Activated naive CD4-positive, alpha-beta T cell treated with anti-CD3 and anti-CD28 coated beads, Interleukin-2, amount 10 ng/mL, durations not matched to agents 7 days and 5 days (primary cell): ENCODE measurements at places on chromosomes 12 and 14.

- no peak for DNase-seq
Observed at GRCh38 chr14:92880351-92880750, 42.6 kb upstream of the CHGA start.

DNA sequence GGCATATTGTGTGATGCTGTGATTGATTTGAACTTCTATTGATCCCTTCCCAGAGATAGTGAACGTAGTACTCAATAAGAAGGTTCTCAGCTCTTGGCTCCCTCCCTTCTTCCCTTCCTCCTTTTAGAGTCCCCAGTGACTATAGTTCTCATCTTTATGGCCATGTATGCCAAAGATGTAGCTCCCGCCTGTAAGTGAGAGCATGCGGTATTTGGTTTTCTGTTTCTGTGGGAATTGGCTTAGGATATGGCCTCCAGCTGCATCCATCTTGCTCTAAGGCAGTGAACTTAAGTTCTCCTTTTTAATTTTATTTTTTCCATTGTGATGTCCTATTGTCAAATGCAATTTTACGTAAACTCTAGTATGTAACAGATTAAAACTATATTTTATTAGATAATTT is 109.5 kb downstream of the AEBP2 start:
- DNase-seq, result no peak

DNA sequence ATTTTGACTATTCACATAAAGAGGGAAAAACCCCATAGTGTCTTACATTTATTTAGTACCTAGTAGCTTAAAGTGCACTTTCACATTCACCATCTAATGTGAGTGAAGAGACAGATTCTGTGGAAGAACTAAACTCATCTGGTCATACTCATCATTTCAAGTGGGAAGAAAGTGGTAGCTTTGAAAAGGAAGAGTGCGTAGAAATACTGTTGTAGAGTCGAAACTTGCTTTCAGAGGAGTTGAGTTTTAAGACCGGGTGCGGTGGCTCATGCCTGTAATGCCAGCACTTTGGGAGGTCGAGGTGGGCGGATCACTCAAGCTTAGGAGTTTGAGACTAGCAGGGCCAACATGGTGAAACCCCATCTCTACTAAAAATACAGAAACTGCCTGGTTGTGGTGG is 222.2 kb downstream of the ERC1 start:
- DNase-seq, result no peak

GRCh38 chr14:84819528-84819927 is 710.4 kb upstream of the FLRT2 start:
- no peak for DNase-seq

GRCh38 chr14:88835661-88836060 is 11.2 kb downstream of the TTC8 start:
- no peak for DNase-seq

DNA sequence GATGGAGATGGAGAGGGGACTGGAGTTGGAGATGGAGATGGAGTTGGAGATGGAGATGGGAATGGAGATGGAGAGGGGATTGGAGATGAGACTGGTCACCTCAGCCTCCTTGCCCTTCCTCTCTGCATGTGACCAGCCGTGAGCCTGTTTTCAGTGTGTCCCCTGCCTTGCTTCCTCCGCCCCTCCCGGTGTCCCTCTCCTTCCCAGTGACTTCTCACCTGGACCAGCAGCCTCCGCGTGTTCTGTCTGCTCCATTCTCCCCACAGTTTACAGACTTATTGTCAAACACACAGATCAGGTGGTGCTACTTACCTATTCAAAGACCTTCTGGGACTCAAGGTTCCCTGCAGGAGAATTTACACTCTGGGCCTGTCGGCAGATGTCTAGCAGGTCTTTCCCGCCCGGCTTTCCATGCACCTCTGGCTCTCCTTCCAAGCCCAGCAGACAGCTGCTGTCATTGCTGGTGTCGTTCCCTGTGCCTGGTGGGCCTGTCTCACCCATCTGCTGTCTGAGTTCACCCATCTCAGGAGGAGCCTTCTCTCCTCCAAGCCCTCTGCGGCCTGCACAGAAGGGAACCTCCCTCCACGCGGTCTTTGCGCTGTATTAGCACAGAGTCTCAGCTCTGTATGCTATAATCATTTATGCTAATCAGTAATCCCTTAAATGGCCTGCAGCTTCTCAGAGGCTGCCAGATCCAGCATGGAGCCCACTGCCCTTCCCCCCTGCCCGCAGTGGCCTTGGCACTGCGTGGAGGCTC is 62.1 kb downstream of the ADGRD1 start:
- DNase-seq, result no peak

- peak; percentile 22 for DNase-seq
Observed at GRCh38 chr14:93648440-93649168, 139.7 kb downstream of the PRIMA1 start.

GRCh38 chr12:90712671-90713070 is 242.3 kb downstream of the CCER1 start:
- no peak for DNase-seq

DNA sequence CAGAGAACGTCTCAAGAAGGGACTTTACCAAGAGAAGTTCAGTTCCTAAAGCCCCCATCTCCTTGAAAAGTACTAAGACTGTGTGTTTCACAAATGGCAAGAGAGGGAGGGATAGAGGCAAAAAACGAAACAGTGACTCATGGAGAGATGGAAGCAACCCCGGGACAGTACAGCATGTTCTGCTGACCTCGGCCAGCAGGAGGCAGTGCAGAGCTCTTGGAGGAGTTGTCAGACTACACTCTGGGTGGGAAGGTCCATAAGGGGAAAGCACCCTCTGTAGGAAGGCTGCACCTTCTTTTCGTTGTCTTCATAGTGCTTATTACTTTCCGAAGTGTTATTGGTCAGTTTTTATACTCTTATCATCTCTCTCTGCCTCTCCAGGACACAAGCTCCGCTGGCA is 525.2 kb upstream of the CCDC196 start:
- DNase-seq, result peak; percentile 74

GRCh38 chr12:113479216-113479589 is 7.5 kb upstream of the LHX5 start:
- no peak for DNase-seq

GRCh38 chr14:32635061-32635719 is 303.5 kb upstream of the NPAS3 start:
- no peak for DNase-seq

GRCh38 chr14:47763188-47763854 is 87.9 kb upstream of the MDGA2 start:
- DNase-seq, result no peak

- DNase-seq, result no peak
Observed at GRCh38 chr12:53344487-53344823, 8.3 kb upstream of the SP7 start.

- no peak for DNase-seq
Observed at GRCh38 chr12:47773858-47774580, 981 bp downstream of the SLC48A1 start.

DNA sequence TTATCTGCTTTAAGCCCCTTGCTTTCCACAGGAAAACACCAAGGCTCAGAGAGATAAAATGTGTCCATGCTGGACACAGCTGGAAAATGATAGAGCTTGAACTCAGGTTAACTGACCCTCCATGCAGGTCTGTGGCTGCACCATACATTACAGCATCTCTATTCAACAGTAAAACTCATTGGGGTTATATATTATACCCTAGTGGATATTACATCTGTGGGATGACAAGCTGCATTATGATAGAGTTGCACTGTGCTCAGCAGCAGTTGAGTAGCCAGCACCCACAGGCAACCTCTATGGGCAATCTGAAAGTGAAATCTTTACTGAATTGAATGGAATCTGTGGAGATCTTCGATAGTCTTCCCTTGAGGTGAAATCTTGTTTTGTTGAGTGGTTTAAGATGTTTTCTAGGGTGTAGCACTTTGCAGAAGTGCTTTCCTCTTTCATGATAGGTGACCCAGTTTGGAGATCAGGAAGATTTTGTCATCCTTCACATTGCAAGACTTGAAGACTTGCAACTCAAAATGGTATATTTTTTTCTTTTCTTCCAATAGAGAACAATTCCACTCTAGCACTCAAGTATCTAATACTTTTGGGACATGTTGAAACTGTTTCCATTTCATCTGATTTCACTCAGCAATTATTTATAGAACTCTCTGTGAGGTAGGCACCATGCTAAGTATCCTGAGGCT is 389.2 kb downstream of the RAD51B start:
- DNase-seq, result no peak

DNA sequence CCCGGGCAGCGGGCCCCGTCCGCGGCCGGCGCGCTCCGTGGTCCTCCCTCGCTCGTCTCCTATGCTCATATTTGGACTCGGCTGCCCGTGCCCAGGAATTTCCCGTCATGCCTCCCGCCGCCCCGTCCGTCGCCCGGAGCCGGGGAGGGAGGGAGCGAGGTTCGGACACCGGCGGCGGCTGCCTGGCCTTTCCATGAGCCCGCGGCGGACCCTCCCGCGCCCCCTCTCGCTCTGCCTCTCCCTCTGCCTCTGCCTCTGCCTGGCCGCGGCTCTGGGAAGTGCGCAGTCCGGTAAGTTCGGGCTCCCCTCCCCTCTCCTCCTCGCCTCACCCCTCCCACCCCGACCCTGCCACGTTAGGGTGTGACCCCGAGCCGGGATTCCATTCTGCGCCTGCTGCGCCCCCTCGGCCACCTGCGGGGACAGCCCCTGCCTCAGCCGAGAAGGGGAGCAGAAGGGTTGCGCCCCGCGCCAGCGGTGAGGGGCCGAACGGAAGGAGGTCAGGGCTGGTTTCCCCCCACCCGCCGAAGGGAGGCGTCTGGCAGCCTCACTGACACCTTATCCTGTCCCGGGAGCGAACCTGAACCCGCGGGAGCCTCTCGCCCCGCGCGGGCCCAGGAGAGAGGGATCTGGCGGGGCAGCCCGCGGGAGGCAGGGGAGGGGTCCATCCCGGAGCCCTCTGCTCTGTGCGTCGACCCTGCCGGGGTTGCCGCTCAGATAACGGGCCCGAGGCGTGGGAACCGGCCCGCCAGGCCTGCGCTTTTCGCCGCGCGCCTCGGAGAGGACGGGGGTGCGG is at the start of gene MSRB3:
Gene MSRB3 (plus strand): TSS at position 108 of the 793 bp plus-strand sequence. CDS start 29,897 bp downstream, outside the sequence.
- peak; percentile 40 for DNase-seq

GRCh38 chr14:52185178-52185577 is 82.3 kb upstream of the PTGDR start:
- no peak for DNase-seq

DNA sequence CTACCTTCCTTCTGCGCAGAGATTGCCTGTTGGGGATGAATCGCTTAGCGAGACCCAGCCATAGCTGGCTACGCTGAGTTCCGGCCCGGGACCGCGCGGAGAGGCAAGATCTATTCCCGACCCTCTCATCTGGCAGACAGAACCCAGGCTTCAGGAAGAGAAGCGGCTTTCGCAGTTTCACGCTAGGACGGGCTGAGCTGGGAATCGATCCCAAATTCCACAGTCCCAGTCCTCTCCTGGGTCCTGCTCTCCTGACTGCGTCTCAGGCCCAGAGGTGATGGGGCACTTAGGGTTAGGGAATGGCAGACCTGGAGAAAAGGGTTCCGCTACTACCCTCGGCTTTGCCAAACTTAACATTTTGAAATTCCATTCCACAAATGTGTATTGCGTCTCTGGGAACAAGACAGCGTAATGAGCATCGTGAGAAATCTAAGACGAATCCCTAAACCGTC is 2.8 kb downstream of the PTPN21 start:
- no peak for DNase-seq

DNA sequence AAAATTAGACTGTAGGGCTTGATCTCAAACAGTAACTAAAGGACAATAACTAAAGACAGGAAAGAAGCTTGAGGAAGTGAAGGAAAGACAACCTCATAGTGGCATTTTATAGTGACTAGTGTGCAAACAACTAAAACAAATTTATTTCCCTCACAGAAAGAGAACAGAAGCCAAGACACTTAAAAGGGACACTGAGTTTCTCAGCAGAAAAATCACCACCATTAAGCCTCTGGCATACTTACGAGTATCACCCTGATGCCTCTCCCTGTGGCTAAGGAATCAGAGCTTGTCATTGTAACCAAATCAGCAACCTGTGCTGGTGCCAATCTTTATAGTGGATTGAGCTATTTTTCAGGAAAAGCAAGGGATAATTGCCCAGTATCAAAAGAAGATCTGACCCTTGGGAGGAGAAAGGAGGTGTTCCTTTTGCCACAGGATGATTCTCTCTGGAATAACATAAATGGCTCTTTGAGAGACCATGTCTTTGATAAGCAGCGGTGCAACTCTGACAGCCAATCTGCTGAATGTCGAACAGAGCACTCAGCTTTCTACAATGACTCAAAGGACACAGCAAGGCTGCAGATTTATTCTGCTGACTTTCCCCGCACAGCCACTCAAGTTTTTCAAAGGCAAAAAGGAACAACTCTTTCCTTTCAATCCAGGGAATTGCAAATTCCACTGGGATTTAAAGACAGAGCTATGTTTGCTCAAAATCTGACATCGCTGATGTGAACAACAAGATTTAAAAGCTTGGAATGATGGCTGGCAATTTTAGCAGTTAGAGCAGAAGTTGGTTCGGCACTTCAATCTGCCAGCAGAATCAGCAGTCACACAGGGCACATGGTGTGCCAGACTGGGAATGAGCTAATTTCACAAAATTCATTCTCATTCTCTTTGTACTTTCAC is 34.6 kb downstream of the ATF7 start:
- DNase-seq, result no peak

GRCh38 chr12:72676556-72676955 is 404.4 kb downstream of the TRHDE start:
- no peak for DNase-seq

GRCh38 chr12:76489737-76490136 is 69.8 kb downstream of the OSBPL8 start:
- DNase-seq, result no peak

- DNase-seq, result no peak
Observed at GRCh38 chr14:56331592-56332216, 213.5 kb downstream of the PELI2 start.

GRCh38 chr14:21300892-21301291 is 21.0 kb downstream of the RPGRIP1 start:
- DNase-seq, result peak; percentile 30

GRCh38 chr12:96989916-96990315 is 82.9 kb downstream of the NEDD1 start:
- DNase-seq, result peak; percentile 25

- DNase-seq, result no peak
Observed at GRCh38 chr14:33780035-33780434, 170.8 kb downstream of the EGLN3 start.

DNA sequence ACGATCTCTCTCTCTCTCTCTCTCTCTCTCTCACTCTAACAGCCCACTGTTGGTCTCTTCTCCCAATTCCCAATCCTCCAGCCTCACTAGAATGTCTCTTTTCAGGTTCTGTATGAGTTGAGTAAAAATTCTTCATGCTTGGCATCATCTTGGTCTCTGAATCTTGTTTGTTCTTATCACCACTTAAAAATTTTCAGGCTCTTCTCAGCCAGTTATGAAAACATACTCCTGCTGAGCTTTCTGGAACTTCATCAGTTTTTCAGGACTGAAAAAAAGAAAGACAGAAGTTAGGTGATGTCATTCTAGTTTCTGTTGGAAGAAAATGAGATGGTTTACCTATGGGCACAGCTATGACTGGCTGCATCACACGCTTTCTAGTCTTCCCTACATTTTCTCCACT is 11.5 kb upstream of the IL22 start:
- no peak for DNase-seq
